ENCODE measurements at places on chromosomes 13 and 19.

DNA sequence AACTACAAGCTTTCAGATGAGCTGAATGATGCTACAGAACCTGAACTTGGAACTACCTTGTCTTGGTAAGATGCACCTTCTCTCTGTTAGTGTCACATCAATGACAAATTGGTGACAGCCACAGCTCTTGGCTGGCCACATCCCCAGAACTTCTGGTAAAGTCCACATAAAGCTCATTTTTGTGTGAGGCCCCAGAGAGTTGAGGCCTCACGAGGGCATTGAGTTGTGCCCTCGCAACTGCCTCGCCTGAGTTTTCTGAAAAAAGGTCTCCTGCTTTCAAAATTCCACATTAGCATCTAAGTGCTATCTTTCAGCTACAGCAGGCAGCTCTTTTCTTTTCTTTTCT lies 42.6 kb downstream of the MRPL57 start:
- no peak for DNase-seq

DNA sequence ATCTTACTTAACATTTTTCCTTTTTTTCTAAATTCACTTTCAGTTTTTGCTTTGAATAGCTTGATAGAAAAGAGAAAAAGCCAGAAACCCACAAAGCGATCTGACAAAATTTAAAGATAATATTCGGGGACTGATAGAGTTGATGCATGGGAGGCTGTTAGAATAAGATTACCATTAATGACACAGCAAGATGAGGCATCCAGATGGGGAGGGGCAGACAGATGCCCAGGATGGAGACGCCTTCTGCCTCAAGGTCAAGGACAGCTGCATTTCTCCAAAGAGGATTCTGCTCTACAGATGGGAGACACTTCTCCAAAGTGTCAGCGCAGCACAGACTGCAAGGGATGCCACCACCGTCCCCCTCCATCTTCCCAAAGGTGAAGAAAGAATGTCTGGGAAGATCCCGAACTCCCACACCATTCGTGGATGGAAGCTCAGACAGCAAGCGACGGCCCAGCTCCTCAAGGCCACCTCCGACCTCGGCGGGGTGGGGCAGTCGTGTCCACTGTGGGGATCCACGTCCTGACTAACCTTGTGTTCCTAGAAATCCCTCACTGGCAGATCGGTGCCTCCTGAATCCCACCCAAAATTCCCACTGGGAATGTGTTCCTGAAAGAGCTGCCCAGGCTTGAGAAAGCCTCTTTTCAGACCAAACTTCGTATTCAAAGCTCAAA lies 32.9 kb downstream of the NAXD start:
- no peak for DNase-seq

DNA sequence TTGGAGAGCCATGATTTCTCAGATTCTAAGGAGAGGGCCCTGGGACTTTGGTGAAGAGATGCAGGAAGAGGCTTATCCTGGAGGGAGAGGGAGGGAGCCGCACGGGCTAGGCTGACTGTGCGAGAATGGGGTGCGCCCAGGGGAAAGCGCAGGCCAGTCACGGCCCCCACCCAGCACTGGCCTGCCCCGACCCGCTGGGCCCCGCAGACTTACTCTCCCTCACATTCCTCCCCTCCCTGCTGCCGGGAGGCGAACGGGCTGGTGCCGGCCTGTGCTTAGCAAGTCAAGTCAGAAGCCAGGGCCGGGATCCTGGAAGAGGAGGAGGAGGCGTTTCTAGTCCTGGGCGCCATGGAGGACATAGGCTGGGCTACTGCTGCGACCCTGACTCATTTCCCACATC lies 120.0 kb downstream of the CRYL1 start:
- no peak for DNase-seq

DNA sequence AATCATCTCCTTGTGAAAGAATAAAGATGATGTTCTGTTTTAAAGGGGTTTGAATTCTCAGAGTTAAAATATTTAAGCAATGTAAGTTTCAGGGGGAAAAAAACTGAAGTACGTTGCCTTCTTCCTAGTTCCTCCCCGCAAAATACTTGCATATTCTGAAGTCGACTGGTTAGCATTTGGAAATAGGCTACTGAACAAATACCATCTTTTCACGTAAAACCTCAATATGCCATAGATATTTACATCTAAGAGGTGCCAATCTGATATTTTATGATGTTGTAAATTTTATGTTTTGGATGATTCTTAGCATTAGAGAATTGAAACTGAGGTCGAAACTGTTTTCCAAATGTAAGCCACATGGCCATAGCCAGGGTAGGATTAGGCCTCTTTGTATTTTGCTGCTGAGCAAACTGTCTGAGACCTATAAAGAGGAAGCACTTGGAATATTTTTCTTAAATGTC lies 138.3 kb downstream of the FLT1 start:
- no peak for DNase-seq

DNA sequence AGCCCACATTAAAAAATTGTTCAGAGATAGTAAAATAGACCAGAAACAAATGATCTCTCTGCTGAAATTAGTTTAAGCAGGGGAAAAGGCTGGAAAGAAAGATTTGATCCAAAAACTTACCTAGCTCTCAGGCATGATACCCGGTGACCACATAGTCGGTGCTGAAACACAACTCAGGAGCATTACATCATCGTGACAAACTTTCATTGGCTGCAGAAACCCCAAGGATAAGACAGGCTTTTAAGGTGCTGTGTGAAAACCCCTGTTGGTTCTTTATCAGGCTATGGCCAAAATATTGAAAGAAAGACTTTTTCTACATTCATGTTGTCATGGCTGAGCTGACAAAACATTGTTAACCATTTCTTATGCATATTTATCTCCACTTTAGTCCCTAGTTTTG lies 171.7 kb upstream of the KLF12 start:
- DNase-seq = no peak

Measured in left renal pelvis (tissue), 4 donors.